D721Med (cell line): ENCODE measurements at places on chromosomes 3 and 15.

DNA sequence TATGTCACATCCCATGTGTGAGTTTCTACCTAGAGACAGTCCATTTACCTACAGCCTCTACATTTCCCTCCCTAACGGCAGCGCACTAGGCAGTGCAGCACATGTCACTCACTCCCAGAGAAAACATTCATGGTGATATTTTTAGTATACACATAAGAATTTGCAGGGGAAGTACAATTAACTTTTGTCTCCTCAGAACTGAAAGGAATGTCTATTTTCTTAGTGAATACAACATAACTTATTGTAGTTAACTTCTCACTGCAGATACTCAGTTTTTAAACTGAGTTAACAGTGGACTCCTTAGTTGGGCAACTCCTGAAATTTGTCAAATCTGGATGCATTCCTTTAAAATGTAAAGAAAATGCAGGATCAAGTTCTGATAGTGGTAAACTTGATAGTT, 4.5 kb upstream of the ZBTB47 start:
- DNase-seq: no peak

- DNase-seq: no peak
These were observed 80.6 kb downstream of the MEIS2 start for GRCh38 chr15:37019479-37020433.

GRCh38 chr3:59289831-59290230, 240.0 kb upstream of the CFAP20DC start:
- no peak for DNase-seq

DNA sequence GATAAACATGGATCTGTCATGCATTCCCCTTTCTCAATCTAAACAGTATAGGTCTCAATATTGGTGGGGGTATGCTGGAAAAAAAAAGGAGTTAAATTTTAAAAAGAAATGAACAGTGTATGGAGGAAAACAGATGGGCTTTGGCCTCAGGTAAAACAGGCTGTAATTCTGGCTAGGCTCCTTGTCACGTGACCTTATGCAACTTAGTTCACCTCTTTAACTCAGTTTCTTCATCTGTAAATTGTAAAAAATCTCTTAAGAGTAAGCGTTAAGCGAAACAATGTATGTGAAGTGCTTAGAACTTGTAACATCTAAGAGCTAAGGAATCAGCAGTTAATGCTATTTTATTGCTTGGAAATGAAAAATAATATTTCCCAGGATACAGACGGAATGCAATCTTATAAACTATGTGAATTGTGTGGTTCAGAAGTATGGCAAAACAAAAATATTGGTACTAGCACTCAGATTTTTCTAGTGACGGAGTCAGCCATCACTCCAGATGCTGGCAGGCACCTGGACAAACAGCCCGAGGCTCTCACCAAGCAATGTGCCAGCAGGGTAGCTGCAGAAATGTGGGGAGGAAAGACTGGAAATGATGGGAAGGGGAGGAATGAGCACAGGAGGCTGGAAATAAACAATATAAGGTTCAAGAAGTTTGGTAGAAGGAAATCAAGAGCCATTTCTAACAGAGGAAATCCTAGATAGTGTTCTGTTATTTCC, 172.8 kb downstream of the USP13 start:
- DNase-seq: no peak
